Activated naive CD8-positive, alpha-beta T cell treated with anti-CD3 and anti-CD28 coated beads, Interleukin-2, amount 10 ng/mL, durations not matched to agents 7 days and 5 days (primary cell): ENCODE measurements at places on chromosomes 4 and X.
A peak's percentile ranks its signal among the peaks of the same experiment; 100 is the strongest.

DNA sequence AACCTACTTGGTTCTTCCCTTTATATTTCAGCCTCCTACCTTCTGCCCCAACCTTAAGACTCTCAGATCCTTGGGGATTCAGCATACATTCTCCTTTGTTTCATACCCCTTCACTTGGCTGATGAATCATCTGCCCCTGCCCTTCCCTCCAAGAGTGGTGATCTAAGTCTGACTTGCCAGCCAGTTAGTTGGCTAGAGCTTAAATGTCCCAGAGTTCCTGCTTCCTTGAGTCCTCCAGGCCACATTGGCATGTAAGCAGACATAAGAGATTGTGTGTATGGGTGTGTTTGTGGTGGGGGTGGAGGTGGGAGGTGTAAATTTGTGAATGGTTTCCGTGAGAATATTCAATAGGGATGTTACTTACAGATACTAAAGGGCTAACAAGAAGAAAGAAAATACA is 3.7 kb upstream of the TEX13D start:
- DNase-seq: no peak

DNA sequence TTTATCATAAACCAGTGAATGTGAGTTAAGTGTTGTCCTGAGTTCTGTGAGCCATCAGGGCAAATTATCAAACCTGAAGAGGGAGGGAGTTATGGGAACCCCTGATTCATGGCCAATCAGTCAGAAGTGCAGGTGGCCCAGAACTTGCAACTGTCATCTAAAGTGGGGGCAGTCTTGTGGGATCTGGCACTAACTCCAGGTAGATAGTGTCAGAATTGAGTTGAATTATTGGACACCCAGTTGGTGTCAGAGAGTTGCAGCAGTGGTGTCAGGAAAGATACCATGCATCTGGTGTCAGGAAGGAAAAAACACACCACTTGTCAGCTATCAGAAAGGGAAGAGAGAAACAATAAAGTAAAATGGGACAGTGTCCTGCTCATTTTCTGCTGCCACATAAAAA is 8.4 kb downstream of the CORIN start:
- DNase-seq: no peak

DNA sequence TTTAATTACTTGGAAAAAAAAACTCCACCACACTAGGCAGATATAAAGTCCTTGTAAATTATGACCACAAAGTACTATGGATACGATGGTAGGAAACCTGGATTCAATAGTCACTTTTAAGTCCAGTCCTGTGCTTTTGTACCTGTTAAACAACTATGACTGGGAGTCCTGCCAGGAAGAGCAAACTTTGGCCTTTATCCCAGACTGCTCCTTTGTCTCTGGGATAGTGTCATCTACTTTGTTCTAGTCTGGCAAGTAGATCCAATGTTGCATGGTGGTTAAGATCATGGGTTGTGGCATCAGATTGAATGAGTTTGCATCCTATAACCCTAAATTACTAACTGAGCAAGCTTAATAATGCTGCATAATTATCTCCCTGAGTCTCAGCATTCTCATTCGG is 175.3 kb upstream of the FGF13 start:
- DNase-seq: no peak

DNA sequence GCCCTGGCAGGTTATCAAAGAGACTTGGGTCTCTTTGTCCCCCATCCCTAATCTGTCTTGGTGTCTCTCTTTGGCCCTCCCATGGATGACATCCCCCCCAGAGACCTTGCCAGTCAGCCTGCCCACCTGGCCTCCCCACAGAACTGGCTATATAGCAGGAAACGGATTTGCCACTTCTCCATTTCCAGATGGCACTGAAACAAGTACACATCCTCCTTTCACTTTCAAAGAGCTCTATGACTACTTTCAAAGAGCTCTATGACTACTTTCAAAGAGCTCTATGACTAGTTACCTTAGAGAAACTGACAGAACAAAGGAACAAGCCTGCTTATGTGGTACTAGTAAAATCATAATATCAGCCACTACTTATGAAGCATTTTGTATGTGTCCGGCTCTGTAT is 175.3 kb downstream of the MAML3 start:
- DNase-seq: peak; percentile 39

GRCh38 chrX:11273544-11273943 is 19.7 kb upstream of the AMELX start:
- DNase-seq: no peak

DNA sequence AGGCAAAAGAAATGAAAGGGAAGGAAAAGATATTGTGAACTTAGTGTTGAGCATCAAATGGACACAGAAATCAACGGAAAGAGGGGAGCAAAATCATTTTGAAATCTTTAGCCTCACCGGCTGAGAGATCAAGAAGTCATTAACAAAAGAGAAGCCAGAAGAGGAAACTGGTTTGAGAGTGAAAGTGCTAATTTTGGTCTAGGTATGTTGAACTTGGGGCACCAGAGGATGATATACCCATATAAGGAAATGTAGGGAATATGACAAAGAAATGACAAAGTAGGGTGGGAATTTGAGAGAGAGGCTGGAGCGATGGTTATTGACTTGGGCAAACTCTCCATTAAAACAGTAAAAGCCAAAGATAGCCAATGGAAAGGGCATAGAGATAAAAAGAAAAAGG is 183.4 kb upstream of the ATOH1 start:
- no peak for DNase-seq

DNA sequence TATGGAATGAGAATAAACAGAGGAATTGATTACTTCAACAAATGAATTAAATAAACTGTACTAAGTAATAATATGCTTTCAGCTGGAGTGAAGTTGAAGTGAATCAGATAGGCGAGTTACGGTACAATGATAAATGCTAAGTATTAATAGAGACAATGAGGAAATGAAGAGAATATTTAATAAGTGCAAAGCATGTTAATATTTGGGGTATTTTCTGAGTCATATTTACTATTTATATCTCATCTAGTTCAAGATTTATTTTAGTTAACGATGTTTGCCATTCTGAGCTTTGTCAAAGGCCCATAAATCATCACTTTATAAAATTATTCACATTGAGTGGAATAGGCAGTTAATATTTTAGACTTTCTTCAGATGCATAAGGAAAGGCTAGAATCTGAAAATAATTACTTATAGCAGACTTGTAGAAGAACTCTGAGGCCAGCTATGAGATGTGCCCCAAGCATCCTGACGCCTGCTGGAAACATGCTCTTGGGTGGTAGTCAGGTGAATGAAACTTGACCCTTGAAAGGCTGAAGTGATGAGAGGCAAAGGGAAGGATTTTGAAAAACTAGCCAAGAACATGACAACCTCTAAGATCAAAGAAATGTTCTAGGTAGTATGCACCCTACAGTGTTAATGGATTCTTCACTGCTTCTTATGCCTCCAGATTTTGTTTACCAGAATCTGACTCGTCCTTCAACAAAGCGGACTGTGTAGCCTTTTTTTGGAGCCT is 133.8 kb upstream of the STIM2 start:
- no peak for DNase-seq

DNA sequence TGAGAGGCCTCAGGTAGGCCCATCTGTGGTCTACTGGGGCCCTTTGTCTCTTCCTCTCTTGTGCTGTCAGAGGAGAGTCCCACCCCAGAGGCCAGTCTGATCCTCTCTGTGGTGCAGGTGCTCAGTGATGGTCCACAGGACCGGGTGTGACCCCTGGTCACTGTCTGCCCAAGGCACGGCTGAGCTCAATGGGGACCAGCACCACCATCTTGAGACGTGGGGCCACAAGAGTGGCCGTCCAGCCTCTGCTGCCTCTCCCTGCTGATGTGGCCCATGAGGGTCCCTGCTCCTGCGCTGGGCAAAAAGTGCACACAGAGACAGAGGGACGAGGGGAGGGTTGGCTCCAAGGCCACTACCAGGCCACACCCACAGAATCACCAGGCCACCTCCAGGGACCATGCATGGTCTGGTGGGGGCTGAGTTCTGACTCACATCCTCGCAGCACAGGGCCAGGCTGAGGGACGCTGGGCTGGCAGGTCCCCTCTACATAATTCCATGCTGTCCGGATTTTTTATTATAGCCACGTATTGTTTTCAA is 88.3 kb downstream of the FAM53A start:
- DNase-seq: peak; percentile 15

DNA sequence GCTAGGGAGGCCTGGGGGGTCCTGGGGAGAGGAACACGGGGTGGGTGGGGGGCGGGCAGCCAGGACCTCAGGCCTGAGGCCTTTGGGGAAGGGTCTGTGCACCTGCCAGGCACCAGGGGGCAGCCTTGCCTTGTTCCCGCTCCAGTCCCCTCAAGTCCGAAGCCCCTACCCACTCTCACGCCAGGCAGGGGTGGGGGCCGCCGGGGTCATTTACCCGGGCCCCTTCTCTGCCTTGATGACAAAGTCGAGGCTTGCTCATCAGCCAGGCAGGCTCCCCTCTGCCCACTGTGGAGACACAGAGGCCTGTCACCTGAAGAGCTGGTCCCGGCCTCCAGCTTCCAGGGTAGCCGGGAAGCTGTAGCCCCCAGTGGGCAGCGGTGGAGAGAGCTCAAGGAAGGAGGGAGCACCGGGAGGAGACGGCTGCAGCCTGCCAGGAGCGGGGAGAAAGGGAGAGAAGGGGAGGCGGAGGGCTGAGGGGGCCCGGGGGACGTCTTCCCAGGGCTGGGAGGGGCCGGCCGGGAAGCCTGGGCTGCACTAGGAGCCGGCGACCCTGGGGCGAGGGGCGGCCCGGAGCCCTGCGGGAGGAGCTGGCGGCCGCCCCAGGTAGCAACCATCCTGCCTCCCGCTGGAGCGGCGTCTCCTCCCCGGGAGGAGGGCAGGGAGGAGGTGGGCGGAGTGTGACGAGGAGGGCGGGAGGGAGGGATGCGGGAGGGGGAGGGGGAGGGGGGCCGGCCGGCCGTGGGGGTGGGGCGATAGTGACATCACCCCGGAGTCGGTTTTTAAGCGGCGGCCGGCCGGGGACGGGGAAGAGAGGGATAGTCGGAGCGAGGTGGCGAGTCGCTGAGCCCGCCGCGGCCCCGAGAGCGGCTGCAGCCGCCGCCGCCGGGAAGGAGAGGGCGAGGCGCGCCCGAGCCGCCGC is at the start of gene SLC6A8:
Gene SLC6A8 (plus strand): TSS at position 806 of the 919 bp plus-strand sequence. CDS start 649 bp downstream, outside the sequence.
- peak; percentile 51 for DNase-seq

- no peak for DNase-seq
Measured at GRCh38 chrX:12895866-12896265, 10.6 kb upstream of the TLR8 start.

- no peak for DNase-seq
Measured at GRCh38 chr4:48799157-48799556, 19.1 kb upstream of the FRYL start.
